CD4-positive, alpha-beta T cell treated with Interleukin-17A for 1 hour (primary cell): ENCODE measurements at places on chromosomes 4 and X.
A peak's percentile ranks its signal among the peaks of the same experiment; 100 is the strongest.

- no peak for DNase-seq
Measured at GRCh38 chr4:152581536-152582160, 45.8 kb upstream of the FBXW7 start.

DNA sequence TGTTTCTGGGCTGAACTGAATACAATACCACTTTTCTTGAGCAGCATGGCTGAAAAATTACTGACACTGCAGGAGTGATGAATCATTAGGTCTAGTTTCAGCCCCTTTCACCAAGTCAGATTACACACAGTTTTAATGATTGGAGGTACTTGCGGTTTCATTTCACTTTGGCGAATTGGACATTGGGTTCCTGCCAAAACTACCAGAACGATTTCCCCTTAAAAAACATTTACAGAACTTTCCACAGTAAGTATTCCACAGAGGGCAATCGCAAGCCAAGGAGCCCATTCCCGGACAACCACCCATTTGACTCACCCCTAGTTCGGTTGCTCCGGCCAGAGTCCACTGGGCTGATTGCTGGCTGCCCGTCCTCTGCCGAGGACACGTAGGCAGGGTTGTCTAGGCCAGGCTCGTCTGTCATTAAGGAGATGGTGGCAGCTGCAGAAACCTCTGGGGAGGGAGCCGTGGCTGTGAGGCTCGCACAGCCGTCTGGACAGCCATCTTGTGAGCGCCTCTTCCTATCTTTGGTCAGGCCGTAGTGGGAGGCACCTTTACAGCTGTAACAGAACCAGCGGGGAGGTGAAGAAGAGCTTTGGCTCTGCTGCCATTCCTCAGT, 83.5 kb downstream of the LNX1 start:
- DNase-seq: no peak

GRCh38 chrX:136828830-136829229, 48.1 kb upstream of the ARHGEF6 start:
- DNase-seq: no peak

GRCh38 chr4:156949373-156949814, 22.2 kb downstream of the PDGFC start:
- DNase-seq: no peak

DNA sequence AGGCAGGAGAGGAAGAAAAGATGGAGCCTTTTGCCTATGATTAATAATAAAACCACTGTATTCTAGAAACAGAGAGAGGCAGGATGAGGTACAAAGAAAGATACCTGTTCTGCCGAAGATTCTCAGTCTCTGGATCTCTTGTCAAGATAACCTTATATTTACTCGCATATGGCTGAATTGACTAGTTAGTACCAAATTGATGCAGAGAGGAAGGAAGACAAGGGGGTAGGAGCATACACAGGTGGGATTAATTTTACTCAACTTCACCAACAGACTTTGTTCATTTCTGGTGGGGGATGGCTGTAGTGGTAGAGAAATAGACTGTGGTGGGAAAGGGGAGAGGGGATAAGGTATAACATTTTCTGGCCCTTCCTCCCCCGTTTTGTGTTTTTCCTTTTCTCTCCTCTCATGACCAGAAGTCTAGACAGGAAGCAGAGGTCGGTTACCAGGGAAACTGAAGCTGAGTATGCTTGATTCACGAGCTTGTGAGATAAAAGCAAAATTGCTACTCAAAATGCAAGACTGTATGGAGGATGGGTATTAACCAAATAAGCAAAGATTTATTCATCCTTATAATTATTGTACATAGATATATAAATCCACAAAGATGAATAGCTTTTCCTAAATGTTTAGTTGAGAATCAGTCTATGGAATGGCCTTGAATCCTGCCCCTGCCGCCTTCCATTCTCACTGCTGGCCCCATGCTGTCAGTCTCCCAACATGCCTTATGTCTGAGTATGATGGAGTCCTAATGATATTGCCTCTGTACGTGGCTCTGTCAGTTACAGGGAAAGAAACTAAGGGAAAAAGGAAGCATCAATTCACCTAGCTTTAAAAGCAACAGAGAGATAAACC, 17.8 kb upstream of the PAGE2B start:
- peak; percentile 66 for DNase-seq

DNA sequence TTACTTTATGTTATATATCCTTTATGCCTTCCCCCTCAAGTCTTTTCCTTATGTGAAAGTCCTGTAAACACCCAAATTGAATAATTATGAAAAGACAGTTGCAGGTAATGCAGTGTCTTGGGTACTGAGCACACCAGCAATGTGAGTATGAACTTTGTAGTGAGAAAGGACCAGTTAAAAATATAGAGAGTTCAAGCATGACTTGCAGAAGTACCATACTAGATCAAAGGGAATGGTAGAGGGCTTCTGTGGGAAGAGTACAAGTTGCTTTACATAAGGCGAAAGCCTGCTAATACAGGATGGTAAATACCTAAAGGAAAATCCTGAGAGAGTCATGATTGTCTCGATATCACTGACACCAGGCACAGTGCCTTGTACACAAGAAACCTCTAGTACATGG, 25.7 kb downstream of the KIAA0232 start:
- no peak for DNase-seq

GRCh38 chr4:60500810-60501209, 699.3 kb upstream of the ADGRL3 start:
- DNase-seq: no peak

GRCh38 chr4:174794543-174795094, 34.4 kb downstream of the GLRA3 start:
- DNase-seq: no peak

DNA sequence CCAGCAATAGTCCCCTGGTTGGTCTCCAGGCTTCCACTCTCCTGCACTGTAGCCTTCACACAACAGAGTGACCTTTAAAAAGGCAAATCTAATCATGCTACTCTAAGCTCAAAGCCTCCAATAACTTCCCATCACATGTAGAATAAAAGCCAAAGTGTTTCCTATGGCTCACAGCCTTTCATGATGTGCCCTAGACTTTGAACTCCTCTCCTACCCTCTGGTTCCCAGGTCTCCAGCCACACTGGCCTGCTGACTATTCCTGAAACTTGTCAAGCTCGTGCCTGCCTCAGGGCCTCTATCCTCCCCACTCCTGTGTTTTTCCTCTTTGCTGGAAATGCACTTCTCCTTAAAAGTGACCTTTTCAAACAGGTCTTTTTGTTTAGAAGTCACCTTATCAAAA, 3.1 kb downstream of the MANBA start:
- no peak for DNase-seq

- DNase-seq: no peak
Measured at GRCh38 chr4:169931964-169932363, 94.2 kb downstream of the MFAP3L start.

DNA sequence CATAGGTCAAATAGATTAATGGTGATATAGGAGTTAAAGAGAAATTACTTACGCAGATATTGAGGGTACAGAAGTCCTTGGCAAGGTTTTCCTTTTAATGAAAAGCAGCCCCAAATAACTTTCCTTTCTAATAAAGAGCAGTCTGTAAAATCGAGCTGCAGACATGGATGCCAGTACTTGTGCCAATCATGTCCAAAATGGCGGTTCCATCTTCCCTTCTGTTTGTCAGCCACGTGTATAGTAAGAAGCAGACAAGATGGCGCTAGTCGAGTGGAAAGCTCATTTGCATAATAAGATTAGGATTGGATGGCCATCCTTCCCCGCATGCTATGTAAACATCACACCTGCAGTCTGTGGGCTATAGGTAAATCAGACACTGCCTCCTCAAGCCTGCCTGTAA, 68.5 kb downstream of the FGFBP1 start:
- no peak for DNase-seq

- no peak for DNase-seq
Measured at GRCh38 chr4:86825511-86825910, 23.7 kb downstream of the SLC10A6 start.

DNA sequence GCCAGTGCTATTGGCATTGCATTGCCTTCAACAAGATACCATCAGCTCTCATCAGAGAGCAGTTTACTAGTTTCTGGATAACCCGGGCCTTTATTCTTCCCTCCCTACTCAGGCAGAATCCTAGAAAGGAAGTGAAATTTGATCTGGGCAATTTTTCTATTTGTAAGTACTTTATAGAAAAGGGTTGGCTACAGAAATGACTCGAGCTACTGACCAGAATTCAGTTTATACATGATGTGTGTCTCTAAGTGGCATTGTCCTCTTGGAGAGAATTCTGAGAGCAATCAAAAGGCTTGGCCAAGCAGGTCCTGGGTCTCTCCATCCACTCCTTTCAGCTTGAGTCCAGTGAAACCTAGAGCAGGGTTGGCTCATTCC, 192.7 kb upstream of the LEF1 start:
- no peak for DNase-seq

- no peak for DNase-seq
Measured at GRCh38 chr4:108249397-108249796, 80.7 kb upstream of the LEF1 start.

DNA sequence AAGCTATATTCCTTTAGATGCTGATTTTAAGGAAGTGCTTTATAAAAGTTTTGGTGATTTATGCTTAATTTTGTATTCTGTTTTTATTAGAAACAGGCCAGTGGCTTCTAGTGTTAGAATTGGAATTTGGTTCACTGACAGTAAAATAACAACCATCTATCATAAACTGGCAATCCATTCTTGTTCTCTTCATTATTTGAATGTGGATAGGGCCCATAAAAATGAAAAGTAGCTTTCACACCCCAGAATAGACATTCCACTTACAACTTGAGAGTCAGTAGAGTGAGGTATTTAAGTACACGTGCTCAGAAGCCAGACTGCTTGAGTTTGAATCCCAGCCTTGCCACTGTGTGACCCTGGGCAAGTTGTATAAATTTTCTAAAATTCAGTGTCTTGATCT, 232.4 kb upstream of the CTSO start:
- DNase-seq: no peak

DNA sequence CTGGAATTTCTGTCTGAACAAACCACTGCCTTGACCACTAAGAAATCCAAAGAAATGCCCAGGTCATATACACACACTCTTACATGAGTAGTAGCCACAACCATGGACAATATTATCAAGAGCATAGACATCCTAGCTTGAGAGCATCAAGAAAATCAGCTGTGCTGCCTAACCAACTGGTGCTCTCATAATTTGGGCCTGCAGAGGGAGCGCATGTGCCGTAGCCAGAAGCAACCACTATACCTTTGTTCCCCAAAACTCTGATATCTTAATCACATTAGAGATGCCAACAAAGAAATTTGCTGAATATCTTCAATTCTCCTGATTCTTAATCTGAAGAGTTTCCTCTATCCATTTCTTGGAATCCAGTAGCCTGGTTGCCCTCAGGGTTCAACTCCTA, 163.6 kb downstream of the ZNF674 start:
- peak; percentile 18 for DNase-seq

GRCh38 chrX:72735561-72735960, 21.5 kb upstream of the PHKA1 start:
- DNase-seq: no peak

DNA sequence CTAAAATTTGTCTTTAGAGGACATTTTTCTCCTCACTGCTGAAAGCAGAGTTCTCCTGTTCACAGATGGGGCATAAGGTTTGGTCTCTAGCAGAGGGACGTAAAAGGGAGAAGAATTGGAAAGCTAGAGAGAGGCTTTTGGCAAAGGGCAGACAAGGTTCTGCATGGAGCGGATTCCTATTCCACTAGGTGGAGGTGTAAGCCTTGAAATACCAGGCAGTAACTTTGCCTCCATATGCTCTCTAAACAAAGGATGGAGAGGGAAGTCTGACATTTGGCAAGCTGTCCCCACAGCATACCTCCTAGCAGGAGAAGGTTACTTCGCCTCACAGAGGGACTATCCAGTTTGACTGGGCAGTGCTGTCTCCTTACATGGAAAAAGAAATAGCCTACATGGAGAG, 174.7 kb downstream of the DACH2 start:
- no peak for DNase-seq

- DNase-seq: no peak
Measured at GRCh38 chr4:67751260-67751659, 2.9 kb downstream of the GNRHR start.

- DNase-seq: no peak
Measured at GRCh38 chr4:114136069-114136468, 156.6 kb upstream of the ARSJ start.

DNA sequence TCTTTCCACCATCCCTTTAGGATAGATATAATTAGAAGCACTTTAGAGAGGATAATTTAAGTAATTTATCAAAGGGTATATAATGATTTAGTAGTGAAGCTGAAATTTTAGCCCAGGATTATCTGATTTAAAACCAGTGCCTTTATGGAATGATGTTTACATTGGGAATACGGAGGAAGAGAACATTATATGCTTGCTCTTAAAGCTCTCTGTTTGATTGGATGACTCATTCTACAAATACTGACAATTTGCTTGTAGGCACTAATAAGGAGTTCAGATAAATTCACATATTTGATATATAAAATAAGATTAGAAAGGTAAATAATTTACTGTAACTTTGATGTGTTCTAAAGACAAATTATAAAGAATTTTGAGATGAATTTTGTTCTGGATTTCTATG, 84.7 kb downstream of the SH3BGRL start:
- no peak for DNase-seq

DNA sequence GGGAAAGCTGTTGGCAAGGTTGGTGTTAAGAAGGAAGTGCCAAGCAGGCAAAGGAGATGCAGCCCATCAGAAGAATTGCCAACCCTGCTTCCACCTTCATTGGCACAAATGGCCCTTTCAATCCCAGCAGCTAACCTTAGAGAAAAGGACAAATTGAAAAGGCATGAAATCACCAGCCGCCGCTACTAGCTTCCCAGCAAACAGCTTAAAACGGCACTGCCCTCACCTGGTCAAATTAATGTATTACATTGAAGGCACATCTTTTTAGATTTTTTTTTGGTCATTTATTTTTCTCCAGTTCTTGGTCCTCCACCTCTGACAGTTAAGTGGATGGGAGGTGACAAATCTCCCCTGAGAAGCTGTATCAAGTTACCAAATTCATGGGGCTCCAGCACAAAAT, 51.0 kb upstream of the NHSL2 start:
- DNase-seq: peak; percentile 54

GRCh38 chr4:57498251-57498650, 388.1 kb upstream of the IGFBP7 start:
- no peak for DNase-seq

DNA sequence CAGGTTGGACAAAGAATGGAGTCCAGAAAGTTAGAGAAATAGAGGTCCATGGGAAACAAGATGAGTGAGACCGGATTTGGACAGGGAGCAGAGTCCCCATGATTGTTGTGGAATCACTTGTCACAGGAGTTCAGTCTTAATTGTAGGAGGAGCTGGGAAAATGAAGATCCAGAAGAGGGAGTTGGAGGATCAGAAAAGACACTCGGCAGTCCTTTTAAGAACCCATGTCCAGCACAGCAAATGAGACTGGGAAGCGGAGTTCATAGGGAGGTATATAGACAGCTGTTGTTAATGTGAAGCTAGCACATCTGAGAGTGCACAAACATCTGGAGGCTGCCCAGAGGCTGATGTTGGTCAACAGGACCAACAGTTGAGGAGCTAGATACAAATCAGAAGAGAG, 111.4 kb upstream of the RXFP1 start:
- no peak for DNase-seq

GRCh38 chrX:63929608-63930007, 144.6 kb upstream of the ARHGEF9 start:
- no peak for DNase-seq

- no peak for DNase-seq
Measured at GRCh38 chrX:64205441-64205734, at the start of gene AMER1. Gene AMER1, minus strand, starts transcription at chrX:64205708. Its CDS starts 12,422 bp downstream, at chrX:64193286.

- peak; percentile 12 for DNase-seq
Measured at GRCh38 chr4:163107754-163108153, 58.9 kb downstream of the NAF1 start.
